Activated naive CD4-positive, alpha-beta T cell treated with anti-CD3 and anti-CD28 coated beads, Interleukin-2, amount 50 U/mL, for 72 hours (primary cell): ENCODE measurements at places on chromosomes 5 and 9. TPM values are rescaled to one million over a fixed set of nuclear protein-coding genes. Genes with fewer than 3 reads are reported as not detected.

ADAMTS2 gene
- not detected for total RNA-seq

NMUR2 gene
- not detected for total RNA-seq

CDKN2B gene
- 0.09 TPM for total RNA-seq

PCDH12 gene
- total RNA-seq = 0.73 TPM

MARVELD2 gene
- total RNA-seq = 0.39 TPM

EGFLAM gene
- total RNA-seq = not detected

ELOVL7 gene
- total RNA-seq = 2.0 TPM

SLC1A1 gene
- not detected for total RNA-seq
